ENCODE measurements at places on chromosomes 3 and 15.

GRCh38 chr3:78976200-78976599 lies 791.6 kb downstream of the ROBO1 start:
- DNase-seq: no peak

DNA sequence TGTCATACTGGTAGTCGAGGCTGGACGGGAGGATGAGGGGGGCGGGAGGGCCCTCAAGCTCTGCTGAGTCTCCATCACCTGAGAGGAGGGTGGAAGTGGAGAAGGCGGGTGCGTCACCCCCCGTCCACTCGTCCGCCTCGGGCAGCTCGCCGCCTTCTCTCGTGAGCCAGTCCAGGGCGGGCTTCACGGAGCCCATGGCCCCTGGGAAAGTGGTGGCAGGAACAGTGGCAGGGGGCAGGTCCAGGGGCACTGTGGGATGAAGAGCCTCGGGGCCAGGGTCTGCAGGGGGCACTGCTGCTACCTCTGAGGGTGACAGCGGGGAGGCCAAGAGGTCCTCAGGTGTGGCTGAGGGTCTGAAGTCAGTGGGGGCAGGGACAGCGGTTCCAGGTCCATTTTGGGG lies 10.3 kb downstream of the PLXNB1 start:
- no peak for DNase-seq

DNA sequence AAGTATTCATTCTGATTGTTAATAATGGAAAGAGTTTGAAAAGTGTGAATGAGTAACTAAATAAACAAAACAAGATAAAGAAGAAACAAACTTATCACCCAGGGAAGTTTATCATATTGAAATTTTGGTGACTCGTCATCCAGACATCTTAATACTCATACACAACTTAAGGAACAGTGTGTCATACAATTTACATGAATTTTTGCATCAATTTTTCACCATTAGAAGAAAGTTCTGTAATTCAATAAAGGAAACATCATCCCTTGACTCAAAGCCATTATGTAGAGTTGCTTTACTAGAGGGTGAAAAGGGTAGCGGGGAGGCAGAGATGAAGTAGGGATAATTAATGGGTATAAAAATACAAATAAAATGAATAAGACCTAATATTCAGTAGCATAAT lies 536.2 kb downstream of the GRM7 start:
- no peak for DNase-seq

GRCh38 chr3:171343693-171344092 lies 116.5 kb downstream of the TNIK start:
- no peak for DNase-seq

GRCh38 chr3:137792626-137793271 lies 28.6 kb downstream of the SOX14 start:
- DNase-seq: no peak

DNA sequence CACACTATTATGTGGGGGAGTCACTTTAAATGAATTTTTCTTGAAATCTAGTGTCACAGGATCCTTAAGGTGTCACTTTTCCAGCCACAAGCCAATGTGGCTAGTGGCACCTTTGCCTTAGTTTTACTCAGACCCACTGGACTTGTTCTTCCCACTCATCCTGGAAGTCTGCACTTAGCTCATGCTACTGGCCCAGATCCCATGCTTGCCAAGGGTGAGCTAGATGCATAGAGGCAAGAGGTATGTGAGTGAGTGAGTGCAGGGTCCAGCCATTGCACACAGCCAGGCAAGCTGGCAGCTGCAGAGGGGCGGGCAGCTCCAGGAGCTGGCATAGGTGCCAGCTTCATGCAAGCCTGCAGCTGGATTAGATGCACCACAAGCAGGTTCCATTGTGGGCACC lies 81.0 kb downstream of the CGGBP1 start:
- no peak for DNase-seq

DNA sequence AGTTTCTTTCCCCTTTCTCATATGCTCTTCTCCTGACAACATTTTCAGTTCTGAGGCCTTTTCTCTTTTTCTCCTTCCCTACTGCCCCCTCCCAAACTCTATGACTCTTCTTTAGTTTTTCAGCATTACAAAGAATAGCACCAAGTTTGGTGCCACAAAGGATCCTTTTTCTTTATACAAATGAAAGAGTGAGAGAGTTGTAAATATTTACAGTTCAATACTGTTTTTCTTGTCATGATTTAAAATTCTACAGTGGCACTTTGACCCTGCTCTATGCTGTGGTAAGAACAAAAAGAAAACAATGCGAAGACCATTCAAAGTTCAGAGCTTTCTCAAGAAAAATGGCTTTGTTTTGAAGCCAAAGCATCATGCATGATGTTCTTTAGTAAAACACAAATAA lies 667.9 kb upstream of the SGO1 start:
- no peak for DNase-seq

DNA sequence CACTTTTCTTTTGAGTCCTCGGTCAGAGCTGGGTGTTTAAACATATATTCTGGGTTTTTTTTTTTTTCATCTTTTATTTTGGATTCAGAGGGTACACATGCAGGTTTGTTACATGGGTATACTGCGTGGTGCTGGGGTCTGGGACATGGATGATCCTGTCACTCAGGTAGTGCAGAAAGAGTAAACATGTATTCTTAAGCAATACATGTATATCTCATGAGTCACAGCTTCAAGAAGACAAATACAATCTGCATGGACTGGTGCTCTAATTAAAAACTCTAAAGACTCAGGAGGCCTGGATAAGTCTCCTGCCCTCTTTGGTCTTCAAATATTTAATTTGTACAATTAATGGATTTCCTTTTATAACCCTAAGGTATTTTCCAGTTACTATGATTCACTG lies 50.6 kb upstream of the PHLDB2 start:
- DNase-seq: no peak

DNA sequence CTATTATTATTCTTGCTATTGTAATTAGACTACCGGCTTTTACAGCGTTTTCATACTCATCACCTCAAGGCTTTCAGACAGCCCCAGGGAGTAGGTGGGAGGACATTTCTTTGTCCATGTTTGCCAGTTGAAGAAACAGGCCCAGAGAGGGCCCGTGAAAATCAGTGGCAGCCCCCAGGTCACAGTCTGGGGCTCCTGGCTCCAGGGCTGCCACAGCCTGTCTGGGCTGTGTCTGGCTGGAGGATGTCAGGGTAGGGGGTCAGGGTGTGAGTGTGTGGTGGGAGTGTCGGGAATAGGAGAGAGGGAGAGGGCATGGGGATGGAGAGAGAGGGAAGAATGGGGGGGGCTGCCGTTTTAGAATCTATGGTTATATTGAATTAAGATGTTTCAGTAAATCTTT lies 118.2 kb upstream of the TLE3 start:
- no peak for DNase-seq

- no peak for DNase-seq
Observed at GRCh38 chr3:146507331-146508120, 36.9 kb downstream of the PLSCR1 start.

DNA sequence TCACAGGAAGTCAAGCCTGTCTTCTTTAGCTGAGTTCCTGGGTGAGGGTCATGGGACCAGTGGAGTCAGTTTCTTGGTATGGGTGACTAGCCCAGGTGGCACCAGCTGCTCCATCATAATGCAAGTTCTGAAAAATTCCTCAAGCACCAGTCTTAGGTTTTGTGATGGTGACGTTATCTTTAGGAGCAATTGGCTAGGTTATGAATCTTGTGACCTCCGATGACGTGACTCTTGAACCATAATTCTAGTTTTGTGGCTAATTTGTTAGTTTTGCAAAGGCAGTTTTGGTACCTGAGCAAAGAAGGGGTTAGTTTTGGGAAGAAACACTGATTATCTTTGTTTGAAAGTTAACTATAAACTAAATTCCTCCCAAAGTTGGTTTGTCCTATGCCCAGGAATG lies 608.4 kb downstream of the VGLL3 start:
- no peak for DNase-seq

- DNase-seq: no peak
Observed at GRCh38 chr3:11245827-11246662, 26.2 kb upstream of the ATG7 start.

- DNase-seq: no peak
Observed at GRCh38 chr3:131623431-131623830, 120.7 kb upstream of the MRPL3 start.

- DNase-seq: no peak
Observed at GRCh38 chr3:116314476-116314875, 130.8 kb downstream of the LSAMP start.

DNA sequence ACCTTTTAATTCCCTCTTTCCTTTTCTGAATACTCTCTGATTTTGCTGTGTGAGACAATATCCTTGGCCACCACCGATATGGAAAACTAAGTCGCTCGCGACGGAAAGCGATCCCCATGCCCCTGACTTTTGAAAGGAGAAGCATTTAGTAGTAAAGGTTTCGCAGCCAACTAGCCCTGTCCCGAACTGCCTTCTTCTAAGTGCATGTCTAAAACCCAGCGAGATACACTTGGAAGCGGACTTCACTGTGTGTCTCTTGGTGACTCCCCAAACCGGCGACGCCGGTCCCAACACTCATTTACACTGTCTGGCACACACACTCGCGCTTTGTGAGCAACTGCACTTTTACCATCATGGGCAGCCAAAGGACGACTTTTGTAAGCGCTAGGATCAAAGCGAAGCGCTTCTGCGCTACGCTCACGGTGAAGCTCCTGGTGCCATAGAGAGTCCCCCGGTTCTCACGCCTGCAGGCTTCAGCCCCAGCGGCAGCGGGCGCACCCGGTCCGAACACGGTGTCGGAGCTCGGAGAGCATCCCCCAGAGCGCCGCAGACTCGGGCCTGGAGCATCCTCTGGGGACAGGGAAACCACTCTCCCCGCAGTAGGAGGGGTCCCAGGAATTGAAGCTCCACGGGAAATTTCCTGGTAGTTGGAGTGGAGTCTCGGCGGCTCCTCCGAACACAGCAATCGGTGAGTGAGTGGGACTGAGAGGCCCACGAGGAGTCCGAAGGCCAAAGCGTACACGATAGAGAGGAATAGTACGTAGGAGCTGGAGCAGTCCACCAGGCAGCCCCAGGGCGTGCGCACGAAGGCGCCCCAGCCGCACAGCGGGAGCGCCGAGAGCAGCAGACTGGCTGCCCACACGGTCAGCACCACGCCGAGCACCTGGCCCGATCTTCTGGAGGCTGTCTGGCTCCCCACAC lies 1.4 kb downstream of the GPR149 start:
- DNase-seq: no peak

DNA sequence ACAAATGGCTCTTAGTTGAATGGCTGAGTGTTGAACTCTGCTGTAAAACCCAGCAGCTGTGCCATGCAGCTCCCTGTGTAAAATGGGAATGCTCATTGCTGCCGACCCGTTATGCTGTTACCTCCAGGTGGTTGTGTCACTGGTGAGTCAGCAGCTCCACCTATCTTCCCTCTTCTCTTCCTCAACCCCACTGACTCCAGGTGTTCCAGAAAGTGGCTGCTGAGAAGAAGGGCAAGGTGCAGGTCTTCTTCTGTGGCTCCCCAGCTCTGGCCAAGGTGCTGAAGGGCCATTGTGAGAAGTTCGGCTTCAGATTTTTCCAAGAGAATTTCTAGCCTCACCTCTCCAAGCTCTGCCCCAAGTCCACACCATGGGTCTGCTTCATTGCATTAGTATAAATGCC lies 41.9 kb downstream of the NOX5 start:
- no peak for DNase-seq

GRCh38 chr3:172846103-172846561 lies 95.6 kb downstream of the ECT2 start:
- no peak for DNase-seq

DNA sequence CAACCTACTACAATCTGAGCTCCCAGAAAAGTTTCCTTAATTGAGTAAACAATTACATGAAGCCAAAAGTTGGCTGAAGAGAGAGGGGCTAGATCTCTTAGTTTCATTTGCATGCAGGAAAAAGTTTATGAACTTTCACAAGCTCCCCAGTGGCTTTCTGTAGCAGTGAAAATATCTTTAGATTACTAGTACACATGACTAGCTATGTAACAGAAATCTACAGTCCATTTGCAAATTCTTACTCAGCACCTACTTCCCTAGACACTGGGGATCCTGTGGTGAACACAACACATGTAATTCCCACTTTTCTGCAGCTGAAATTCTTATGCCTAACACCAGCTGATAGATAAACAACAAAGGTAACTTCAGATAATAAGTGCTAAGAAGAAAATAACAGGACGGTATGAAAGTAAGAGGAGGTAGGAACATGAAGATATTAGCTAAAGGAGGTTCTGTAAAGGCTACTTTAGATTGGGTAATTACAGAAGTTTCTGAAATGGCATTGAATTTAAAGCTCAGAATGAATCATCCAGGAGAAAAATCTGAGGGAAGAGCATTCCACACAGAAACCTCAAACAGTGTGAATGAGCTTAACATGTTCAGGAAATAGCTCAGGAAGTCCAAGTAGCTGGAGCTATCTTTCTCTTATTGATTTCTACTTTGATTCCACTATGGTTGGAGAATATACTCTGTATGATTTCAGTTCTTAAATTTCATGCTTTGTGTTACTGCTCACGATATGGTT lies 204.8 kb downstream of the MAGI1 start:
- DNase-seq: no peak

GRCh38 chr3:36743826-36744225 lies 20.5 kb downstream of the DCLK3 start:
- DNase-seq: no peak

DNA sequence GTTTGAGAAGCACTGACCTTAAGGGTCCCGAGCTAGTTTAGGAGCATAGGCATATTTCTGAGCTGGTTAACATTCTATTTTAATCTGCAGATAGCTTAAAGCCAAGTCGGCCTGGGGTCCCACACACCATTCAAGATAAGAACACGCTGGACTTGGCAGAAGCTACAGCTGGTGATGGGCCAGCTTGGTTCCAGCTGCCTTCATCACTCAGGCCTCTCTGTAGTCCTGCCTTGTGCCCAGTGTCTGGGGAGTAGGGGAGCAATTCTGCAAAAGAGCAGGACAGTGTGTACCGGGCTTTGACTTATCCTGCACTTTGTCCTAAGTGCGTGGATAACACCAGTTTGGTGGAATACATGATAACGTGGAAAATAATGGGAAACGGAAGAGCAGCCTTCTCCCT lies 164.5 kb downstream of the MEGF11 start:
- no peak for DNase-seq

GRCh38 chr15:79659691-79660090 lies 227.6 kb downstream of the MINAR1 start:
- no peak for DNase-seq

- no peak for DNase-seq
Observed at GRCh38 chr3:73866846-73867245, 242.1 kb upstream of the PDZRN3 start.

DNA sequence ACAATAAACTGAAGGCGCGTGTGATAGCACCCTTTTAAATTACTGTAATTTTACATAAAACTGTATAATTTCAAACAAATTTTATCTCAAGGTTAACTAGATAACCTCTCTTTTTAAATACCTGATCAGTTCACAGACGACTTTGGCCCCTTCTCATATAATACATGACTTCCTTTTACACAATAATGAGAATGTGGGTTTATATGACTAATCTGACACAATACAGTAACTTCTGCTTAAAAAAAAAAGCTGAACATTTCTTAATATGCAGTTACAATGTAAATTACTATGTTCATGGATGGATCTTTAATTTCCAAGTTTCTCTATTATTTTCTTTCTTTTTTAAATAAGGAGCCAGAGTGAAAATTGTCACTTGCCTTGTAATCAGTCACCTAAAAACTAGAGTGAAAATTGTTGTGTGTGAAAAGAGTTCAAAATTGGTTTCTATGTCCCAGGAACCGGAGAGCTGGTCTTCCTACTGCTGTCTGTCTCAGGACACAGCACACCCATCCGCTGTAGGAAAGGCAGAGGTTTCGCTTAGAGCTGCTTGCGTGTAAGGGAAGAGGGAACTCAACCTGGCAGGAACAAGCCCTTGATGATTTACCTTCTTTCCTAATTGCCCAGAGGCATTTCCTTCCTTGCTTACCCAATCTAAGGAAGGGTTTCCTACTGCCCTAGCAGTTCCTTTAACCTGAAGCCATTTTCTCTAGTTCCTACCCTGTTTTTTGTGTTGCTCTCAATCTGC lies 33.3 kb downstream of the PLD1 start:
- no peak for DNase-seq
